Psoas muscle (tissue), 8 donors: ENCODE measurements at places on chromosomes 3 and 15.

DNA sequence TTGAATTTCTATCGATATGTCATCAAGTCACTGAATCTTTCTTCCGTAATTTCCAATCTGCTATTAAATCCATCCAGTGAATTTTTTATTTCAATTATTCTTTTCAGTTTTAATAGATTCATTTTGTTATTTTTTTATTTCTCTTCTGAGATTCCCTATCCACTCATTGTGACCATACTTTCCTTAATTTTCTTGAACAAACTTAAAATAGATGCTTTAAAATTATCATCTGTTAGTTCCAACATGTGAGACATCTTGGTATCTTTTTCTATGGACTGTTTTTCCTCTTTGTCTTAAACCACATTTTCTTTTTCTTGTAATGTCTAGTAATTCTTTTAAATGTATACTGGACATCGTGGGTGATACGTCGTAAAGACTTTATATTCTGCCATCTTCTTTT lies 236.6 kb upstream of the TLE3 start:
- peaks cover 6% of the 10 kb centered on the region for H3K27me3 ChIP-seq
- H3K36me3 ChIP-seq, result no peaks in the 10 kb centered on the region
- no peaks in the 10 kb centered on the region for H3K4me1 ChIP-seq
- H3K4me3 ChIP-seq, result no peak overlapping the region
- H3K27ac ChIP-seq, result no peak overlapping the region

- no peak overlapping the region for H3K27ac ChIP-seq
- H3K4me3 ChIP-seq, result no peak overlapping the region
- H3K36me3 ChIP-seq, result no peaks in the 10 kb centered on the region
- H3K27me3 ChIP-seq, result no peaks in the 10 kb centered on the region
- no peak for DNase-seq
- no peaks in the 10 kb centered on the region for H3K4me1 ChIP-seq
Measured at GRCh38 chr15:73560501-73561117, 72.6 kb downstream of the NPTN start.

GRCh38 chr3:65524584-65524983 lies 514.1 kb downstream of the MAGI1 start:
- H3K36me3 ChIP-seq, result no peaks in the 10 kb centered on the region
- H3K4me1 ChIP-seq, result peaks cover 13% of the 10 kb centered on the region
- no peaks in the 10 kb centered on the region for H3K27me3 ChIP-seq
- H3K27ac ChIP-seq, result no peak overlapping the region
- no peak overlapping the region for H3K4me3 ChIP-seq

- no peak for DNase-seq
- H3K4me3 ChIP-seq, result no peak overlapping the region
- H3K36me3 ChIP-seq, result no peaks in the 10 kb centered on the region
- no peak overlapping the region for H3K27ac ChIP-seq
- no peaks in the 10 kb centered on the region for H3K27me3 ChIP-seq
Measured at GRCh38 chr3:56347219-56347871, 120.9 kb downstream of the ERC2 start.

GRCh38 chr3:125213364-125213755 lies 812 bp upstream of the SLC12A8 start:
- no peak overlapping the region for H3K27ac ChIP-seq
- DNase-seq, result no peak
